ENCODE measurements at places on chromosomes 7 and 10. TPM values are rescaled to one million over a fixed set of nuclear protein-coding genes. Genes with fewer than 3 reads are reported as not detected.
A peak's percentile ranks its signal among the peaks of the same experiment; 100 is the strongest.

DNA sequence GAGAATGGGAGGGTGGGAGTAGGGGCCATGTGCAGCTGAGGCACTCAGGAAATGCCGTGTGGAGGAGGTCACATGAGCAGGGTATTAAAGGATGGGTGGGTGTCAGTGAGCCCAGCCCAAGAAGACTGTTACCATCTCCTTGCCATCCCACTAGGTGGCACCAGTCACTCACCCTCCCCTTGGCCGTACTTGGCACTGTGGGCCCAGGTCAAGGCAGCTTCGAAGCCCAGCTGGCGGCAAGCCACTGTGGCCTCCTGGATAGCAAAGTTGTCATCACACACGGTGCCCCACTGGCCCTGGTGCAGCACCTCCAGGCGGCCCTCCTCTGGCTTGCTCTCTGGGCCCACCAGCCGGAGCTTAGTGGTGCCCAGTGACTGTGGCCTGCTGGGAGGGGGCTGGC is 5.4 kb downstream of the LOXL4 start:
- H3K36me3 ChIP-seq = peaks cover 7% of the 10 kb centered on the region
- peak; percentile 70 for DNase-seq
- no peak overlapping the region for H3K4me3 ChIP-seq
- no peaks in the 10 kb centered on the region for H3K27me3 ChIP-seq
- H3K4me1 ChIP-seq = peaks cover 6% of the 10 kb centered on the region
- H3K27ac ChIP-seq = no peak overlapping the region

DNA sequence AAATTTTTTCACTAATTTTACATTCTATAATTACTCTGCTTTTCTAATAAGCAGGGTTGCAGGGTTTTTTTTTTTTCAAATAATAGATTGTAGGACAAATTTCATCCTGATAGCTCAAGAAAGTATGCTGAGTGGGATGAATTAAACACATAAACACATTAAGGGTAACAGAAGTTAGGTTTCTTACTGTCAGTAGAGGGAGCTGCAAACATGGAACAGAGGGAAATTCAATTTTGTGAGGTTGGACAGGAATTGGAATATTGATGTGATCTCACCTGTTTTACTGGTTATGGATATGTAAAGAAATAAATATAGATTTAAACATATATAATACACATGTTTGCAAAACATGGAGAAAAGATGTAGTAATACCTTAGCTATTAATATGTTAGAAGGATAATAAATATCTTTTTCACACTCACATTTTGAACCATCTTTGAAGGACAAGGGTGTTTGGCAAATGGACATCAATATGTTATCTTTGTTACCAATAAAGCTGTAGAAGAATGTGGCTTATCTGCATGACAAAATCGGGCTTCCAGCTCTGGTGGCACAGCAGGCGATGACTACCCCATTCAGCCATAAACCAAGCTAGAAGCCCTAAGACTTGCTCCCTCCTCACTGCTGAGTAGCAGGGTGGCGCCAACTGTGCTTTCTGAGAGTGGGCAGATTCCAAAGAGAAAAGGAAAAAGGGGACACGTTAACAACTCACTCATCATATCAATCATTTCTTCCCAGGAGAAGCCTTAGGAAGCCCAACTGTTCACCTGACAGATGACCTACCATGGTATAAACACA is 1257.4 kb downstream of the GATA3 start:
- no peak overlapping the region for H3K27ac ChIP-seq
- no peaks in the 10 kb centered on the region for H3K4me1 ChIP-seq
- no peak overlapping the region for H3K4me3 ChIP-seq
- no peaks in the 10 kb centered on the region for H3K36me3 ChIP-seq
- DNase-seq = no peak

The INMT gene
- total RNA-seq = not detected

DNA sequence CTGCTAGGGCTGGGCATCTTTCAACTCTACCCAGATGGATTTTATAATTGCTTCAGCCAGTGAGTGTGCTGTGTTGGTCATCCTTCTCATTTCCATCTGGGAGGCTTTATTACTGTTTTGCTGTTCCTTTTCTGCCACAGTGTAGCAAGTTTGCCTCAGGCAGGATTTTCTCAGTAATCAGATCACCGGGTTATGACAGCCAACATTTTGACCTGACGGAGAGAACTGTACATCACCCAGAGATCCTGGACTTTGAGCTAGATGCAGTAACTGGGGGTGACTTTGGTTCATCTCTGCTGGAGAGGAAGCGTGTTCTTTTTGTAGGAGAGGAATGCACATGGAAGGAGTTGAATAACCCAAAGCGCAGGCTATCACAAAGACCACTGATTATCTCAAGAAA is 111.8 kb upstream of the AGR3 start:
- no peak for DNase-seq
- H3K27me3 ChIP-seq = no peaks in the 10 kb centered on the region
- peaks cover 16% of the 10 kb centered on the region for H3K4me1 ChIP-seq
- no peaks in the 10 kb centered on the region for H3K36me3 ChIP-seq
- H3K27ac ChIP-seq = no peak overlapping the region
- H3K4me3 ChIP-seq = no peak overlapping the region

The C10orf53 gene
- not detected for total RNA-seq

DNA sequence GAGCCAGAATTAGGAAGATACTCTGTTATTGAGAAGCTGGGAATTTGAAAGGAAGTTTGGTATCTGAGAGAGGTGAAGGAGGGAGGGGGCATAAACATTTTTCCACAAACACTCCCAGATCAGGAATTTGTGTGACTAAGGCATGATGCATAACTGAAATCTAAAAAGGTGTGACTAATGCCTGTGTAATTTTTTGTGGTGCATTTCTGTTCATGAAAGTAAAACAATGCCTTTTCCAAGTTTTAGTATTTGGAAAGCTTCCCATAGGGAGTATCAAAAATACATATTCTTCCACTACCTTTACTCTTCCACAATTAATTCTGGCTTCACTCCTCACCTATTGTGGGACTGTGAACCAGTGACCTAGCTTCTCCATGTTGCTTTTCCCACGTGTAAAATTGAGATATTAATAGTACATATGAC is 56.4 kb upstream of the CAV2 start:
- DNase-seq = peak; percentile 93
- peak overlapping the region; percentile 93 for H3K27ac ChIP-seq
- no peaks in the 10 kb centered on the region for H3K27me3 ChIP-seq

DNA sequence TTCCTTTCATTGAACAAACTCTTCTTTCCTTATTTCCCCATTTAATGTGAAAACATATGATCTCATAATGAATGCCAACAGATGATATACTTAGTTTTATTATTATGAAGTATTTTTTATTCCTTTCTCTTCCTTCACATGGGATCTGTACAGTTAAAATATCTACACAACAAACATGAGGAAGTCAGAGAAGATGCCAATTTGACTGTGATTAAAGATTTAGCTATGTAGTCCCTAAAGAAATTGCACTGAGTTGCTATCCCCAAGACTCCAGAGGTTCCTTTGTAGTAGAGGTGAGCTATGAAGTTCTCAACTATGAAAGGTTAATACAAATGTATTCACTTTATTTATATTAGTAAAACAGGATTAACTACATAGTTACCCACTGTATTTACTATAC is 60.6 kb upstream of the LRRN3 start:
- peaks cover 8% of the 10 kb centered on the region for H3K4me1 ChIP-seq
- no peak overlapping the region for H3K27ac ChIP-seq
- DNase-seq = no peak
- no peaks in the 10 kb centered on the region for H3K36me3 ChIP-seq

DNA sequence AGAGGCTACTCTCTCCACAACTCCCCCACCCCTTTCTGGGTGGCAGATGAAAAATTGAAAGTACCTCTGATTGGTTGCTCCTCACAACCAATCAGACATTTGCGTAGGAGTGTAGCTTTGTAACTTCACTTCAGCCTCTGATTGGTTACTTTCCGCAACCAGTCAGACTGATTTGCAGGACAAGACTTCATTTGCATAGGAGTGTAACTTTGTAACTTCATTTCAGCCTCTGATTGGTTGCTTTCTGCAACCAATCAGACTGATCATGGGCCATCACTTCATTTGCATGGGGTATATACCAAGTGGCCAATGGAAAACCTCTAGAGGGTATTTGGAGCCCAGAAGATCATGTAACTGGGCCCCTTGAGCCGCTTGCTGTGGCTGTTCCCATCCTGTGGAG is 25.6 kb downstream of the CDNF start:
- H3K36me3 ChIP-seq = no peaks in the 10 kb centered on the region
- no peaks in the 10 kb centered on the region for H3K27me3 ChIP-seq
- DNase-seq = no peak
- H3K27ac ChIP-seq = no peak overlapping the region
- H3K4me1 ChIP-seq = no peaks in the 10 kb centered on the region
- no peak overlapping the region for H3K4me3 ChIP-seq

- no peak overlapping the region for H3K27ac ChIP-seq
- H3K4me1 ChIP-seq = peaks cover 17% of the 10 kb centered on the region
- no peak for DNase-seq
- H3K4me3 ChIP-seq = no peak overlapping the region
- no peaks in the 10 kb centered on the region for H3K27me3 ChIP-seq
Observed at GRCh38 chr10:58243269-58243668, 24.4 kb downstream of the IPMK start.
